Tongue (tissue), 3 donors: ENCODE measurements at places on chromosomes 16 and 17.

- DNase-seq: no peak
These were observed 50.4 kb upstream of the MAP3K14 start for GRCh38 chr17:45367216-45367615.

GRCh38 chr16:57826706-57827625 lies 24.7 kb upstream of the KIFC3 start:
- DNase-seq: peak; percentile 71

DNA sequence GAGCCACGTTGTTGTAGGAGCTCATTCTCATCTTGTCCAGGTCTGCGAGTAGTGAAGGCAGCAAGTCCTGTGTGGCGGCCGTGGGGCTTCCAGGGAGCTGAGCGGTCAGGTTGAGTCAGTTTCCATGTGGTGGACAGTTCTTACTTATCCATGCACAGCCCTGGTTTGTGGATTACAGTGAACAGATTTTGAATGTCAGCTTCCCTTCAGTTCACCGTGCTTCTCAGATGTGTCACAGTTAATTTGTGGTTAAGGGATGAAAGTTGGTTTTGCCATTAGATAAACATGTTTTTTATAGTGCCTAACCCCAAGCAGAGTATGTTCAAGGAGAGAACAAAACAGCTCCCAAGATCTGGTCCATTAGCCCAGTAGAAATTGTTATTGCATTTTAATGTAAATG lies 103.1 kb downstream of the RPTOR start:
- DNase-seq: no peak

DNA sequence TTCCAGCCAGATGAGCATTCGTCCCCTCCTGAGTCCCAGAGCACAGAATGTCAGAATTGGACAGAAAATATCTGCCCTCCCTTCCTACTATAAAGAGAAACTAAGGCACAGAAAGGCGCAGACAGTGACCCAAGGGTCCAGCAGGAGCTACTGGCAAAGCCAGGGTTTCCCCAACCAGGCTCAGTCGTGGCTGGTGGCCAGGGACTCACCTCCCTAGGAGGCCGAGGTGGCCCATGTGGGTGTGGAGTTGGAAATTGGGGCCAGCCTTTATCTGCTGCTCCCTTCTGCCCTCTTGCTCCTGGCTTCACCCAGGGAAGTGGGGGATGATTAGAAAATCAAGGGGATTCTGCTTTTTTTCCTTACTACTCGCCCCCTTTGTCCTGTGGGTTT lies 1.1 kb downstream of the DRC7 start:
- no peak for DNase-seq

GRCh38 chr17:82101767-82102679 lies 4.0 kb upstream of the FASN start:
- no peak for DNase-seq

- DNase-seq: no peak
These were observed 295.8 kb downstream of the FOXL1 start for GRCh38 chr16:86874141-86874540.

GRCh38 chr16:17056666-17057065 lies 414.1 kb downstream of the XYLT1 start:
- DNase-seq: no peak

GRCh38 chr17:50209472-50210239 lies 8.2 kb upstream of the COL1A1 start:
- DNase-seq: peak; percentile 96

GRCh38 chr16:87463722-87464690 lies 28.8 kb downstream of the ZCCHC14 start:
- DNase-seq: no peak

DNA sequence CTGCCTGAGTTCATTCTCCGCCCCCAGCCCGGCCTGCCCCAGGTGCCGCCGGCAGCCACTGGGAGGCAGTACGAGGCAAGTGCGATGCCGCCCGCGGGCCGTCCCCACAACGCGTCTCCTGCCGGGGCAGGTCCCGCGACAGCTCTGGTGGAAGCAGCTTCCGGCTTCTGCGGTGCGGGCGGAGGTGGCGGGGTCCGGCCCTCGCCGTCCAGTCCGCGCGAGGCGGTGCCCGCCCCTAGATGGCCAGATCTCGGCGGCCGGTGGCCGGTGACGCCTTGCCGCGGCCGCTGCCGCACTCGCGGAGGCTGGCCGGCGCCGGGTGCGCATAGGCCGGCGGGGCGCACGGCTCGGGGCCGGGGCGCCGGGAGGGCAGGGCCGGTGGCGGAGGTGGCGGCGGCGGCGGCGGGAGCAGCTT lies 1.8 kb downstream of the GJD3 start:
- DNase-seq: peak; percentile 77
